ENCODE measurements at places on chromosomes 5 and 9. TPM values are rescaled to one million over a fixed set of nuclear protein-coding genes. Genes with fewer than 3 reads are reported as not detected.
A peak's percentile ranks its signal among the peaks of the same experiment; 100 is the strongest.

The UBE2QL1 gene
- 0.11 TPM for total RNA-seq

DNA sequence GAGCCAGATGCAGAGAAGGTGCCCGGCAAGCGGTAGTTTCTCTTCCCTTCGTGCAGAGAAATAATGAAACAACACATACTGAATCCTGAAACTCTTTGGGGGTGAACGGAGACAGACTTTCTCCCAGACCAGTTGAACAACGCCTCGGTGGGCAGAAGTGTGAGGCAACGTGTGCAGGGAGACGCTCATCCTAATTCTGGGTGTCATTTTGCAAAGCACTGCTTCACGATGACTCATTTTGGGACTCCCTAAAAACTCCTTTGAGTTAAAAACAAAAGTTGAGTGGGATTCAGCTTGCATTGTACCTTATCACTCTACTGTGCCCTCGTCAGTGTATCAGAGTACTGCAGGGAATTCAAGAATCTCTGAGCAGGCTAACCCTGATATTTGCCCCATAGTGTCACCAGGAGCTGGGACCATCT lies 3.5 kb upstream of the NEK6 start:
- H3K27me3 ChIP-seq, result no peaks in the 10 kb centered on the region
- no peaks in the 10 kb centered on the region for H3K36me3 ChIP-seq
- DNase-seq, result no peak

DNA sequence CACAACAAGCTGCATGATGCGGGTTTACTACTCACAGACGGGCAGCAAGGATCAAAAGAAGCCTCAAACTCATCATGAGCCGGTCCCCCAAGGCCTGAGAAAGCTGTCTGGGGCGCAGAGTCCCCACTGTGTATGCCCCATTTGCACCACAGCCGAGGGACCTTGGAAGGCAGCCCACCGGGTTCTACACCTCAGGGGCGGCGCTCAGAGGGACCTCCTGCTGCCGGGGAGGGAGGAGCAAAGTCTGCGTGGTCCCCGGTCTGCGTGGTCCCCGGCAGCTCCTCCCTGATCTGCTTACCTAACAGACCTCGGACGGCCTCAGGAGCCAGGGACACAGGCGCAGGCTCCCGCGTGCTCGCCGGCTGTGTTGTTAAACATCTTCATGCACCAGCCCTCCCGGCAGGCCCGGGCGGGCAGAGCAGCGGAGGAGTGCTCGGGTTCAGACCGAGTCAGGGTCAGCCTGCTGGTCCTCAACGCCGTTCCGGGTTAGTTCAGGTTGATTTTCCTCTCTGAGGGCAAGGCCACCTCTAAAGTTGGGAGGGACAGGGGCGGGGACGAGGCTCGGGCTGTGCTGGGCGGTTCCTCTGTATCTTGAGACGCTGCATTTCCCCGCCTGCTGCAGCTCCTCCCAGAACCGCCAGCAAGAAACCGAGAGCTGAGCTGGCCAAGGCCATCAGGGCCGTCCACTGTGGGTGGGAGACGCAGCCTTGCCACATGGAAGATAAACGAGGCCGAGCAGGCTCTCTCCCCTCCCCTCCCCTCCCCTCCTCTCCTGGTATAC lies 74.6 kb downstream of the MRPL36 start:
- peaks cover 8% of the 10 kb centered on the region for H3K36me3 ChIP-seq
- no peaks in the 10 kb centered on the region for H3K4me1 ChIP-seq
- peak; percentile 86 for DNase-seq
- peak overlapping the region; percentile 52 for H3K4me3 ChIP-seq
- H3K27ac ChIP-seq, result no peak overlapping the region
- no peaks in the 10 kb centered on the region for H3K27me3 ChIP-seq

DNA sequence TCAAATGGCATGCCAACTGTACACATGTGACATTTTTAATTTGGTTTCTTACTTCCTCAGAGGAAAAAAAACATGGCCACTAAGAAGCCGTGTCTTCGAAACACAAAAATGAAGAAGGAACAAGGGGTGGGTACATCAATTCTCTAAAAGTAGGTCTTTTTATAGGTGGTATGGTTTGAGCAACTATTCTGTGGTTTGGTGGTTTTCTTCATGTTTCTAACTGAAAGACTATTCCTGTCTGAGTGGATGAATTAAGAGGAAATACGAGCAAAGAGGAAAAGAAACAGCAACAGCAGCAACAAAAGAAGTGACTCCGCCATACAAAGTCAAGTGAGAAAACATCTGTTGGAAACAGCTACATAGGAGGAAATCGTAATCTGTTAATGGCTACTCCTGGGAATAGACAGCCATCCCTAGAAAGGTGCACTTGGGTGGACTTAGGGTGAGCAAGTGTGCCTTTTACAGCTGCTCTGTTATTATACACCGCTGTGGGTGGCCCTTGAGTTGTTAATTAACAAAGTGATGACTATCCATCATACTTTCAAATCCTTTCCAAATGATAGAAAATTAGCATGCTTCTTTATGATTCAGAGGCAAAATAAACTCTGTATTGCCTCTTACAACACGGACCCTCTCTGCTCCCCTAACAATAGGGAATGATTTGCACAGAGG lies 575.8 kb downstream of the TLE1 start:
- no peak for DNase-seq
- H3K4me3 ChIP-seq, result no peak overlapping the region
- H3K27me3 ChIP-seq, result no peaks in the 10 kb centered on the region
- no peak overlapping the region for H3K27ac ChIP-seq

GRCh38 chr5:10233505-10233904 lies 16.2 kb downstream of the ATPSCKMT start:
- DNase-seq, result no peak
- H3K27ac ChIP-seq, result no peak overlapping the region
- H3K27me3 ChIP-seq, result no peaks in the 10 kb centered on the region
- H3K36me3 ChIP-seq, result peaks cover 14% of the 10 kb centered on the region
- H3K4me1 ChIP-seq, result no peaks in the 10 kb centered on the region

The STPG3 gene
- not detected for total RNA-seq

- DNase-seq, result no peak
- H3K4me1 ChIP-seq, result no peaks in the 10 kb centered on the region
- no peaks in the 10 kb centered on the region for H3K27me3 ChIP-seq
These were observed 46.2 kb downstream of the RNF145 start for GRCh38 chr5:159163027-159163700.

GRCh38 chr9:116193636-116194035 lies 40.0 kb downstream of the PAPPA start:
- no peak for DNase-seq
- no peak overlapping the region for H3K4me3 ChIP-seq
- H3K4me1 ChIP-seq, result no peaks in the 10 kb centered on the region
- no peaks in the 10 kb centered on the region for H3K27me3 ChIP-seq

- no peaks in the 10 kb centered on the region for H3K36me3 ChIP-seq
- no peak overlapping the region for H3K27ac ChIP-seq
- no peaks in the 10 kb centered on the region for H3K27me3 ChIP-seq
- no peak for DNase-seq
These were observed 84.7 kb downstream of the CSNK1A1 start for GRCh38 chr5:149466457-149466972.

DNA sequence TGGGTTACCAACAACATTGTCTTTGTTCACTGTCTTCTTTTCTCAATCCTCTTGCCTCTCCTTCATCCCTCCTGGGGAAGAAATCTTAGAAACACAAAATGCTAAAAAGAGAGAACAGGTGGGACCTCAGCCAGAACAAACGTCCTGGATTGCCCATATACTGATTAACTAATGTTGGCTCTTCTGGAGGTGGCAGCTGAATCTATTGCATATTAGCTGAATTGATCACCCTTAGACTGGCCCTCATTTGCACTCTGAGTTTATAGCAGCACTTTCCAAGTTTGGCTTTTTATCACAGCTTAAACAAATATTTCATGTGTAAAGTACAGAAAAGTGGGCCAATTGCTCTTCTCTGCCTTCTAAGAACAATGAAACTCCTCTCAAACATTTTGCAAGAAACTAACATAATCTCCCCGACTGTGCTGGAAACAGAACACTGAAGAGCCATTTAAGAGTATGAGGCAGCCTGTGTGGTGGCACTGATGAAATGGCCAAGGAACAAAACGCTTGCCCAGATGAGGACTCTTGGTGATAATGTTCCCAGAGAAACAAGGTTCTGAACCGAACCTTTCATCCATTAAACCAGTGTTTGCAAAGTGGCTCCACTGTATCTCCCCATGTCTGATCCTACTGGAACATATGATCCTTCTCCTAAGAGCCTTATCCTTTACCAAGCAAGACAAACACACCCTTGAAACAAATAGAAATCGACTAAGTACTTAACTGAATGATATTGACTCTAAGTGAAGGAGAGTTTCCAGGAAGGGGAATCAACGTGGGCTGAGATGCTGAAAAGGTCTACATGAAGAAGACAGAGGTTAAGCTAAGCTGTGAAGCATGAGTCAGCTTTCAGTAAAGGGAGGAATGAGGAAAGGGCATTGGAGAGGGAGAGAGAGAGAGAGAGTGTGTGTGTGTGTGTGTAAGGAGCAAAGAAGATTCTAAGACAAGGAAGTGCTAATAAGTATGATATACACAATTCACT lies 83.2 kb upstream of the LIFR start:
- H3K27me3 ChIP-seq, result no peaks in the 10 kb centered on the region
- H3K27ac ChIP-seq, result no peak overlapping the region
- no peak for DNase-seq
- no peaks in the 10 kb centered on the region for H3K36me3 ChIP-seq

DNA sequence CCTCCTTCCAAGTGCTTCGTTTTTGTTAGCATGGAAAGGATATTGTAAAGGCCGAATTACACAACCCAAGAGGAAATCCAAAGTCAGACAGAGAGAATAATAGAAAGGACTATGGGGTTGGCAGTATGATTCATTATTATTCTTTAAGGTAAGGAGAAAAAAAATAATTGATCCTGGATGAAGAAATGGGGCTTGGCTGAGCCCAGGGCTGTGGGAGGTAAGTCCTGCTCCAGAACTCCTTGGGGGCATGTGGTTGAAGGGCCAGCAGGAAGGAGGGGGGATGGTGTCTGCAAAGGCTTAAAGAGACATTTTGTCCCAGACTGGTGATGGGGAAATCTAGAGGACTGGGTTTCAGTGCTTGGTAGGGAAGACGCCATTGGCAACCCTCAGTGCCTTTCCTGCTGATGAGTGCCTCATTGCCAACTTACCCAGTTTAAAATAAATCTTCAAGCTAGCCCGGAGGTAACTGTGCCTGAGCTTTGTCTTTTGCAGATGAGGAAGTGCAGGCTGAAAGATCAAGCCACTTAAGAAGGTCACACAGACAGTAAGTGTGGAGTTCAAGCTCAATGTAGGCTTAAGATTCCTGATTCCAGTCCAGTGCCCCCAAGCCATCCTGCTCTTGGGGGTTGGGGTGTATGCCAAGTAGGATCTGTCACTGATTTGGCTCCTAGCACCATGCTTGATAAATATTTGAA lies 30.2 kb downstream of the FOXI1 start:
- H3K36me3 ChIP-seq, result no peaks in the 10 kb centered on the region
- H3K27me3 ChIP-seq, result no peaks in the 10 kb centered on the region
- H3K27ac ChIP-seq, result no peak overlapping the region
- no peak overlapping the region for H3K4me3 ChIP-seq

DNA sequence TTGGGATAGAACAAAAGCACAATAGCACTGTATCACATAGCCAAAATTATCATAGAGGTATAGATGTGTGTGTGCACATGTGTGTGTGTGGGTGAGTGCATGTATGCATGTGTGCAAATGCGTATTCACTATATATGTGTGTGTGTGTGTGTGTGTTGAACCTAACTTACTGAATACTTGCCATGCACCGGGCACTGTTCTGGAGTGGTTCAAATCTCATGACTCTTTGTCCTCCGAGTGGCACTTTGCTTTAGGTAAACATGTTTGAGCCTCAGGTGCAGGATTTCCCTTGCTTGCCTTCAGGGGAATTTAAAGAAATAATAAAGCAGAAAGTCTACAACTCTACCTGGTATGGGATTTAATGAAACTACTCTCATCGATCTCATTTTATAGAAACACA lies 183.5 kb upstream of the GDNF start:
- no peak overlapping the region for H3K27ac ChIP-seq
- H3K36me3 ChIP-seq, result no peaks in the 10 kb centered on the region
- H3K27me3 ChIP-seq, result no peaks in the 10 kb centered on the region
- no peaks in the 10 kb centered on the region for H3K4me1 ChIP-seq
- DNase-seq, result no peak

The GALNT12 gene
- 18.0 TPM for total RNA-seq

GRCh38 chr5:10300246-10300645 lies 7.5 kb downstream of the CMBL start:
- H3K27ac ChIP-seq, result no peak overlapping the region
- DNase-seq, result no peak
- peaks cover 14% of the 10 kb centered on the region for H3K36me3 ChIP-seq
- H3K4me1 ChIP-seq, result no peaks in the 10 kb centered on the region
- no peaks in the 10 kb centered on the region for H3K27me3 ChIP-seq
- no peak overlapping the region for H3K4me3 ChIP-seq

GRCh38 chr9:122053064-122053463 lies 40.0 kb downstream of the TTLL11 start:
- H3K36me3 ChIP-seq, result no peaks in the 10 kb centered on the region
- no peak overlapping the region for H3K27ac ChIP-seq
- no peak for DNase-seq

- DNase-seq, result no peak
- H3K4me1 ChIP-seq, result no peaks in the 10 kb centered on the region
- no peak overlapping the region for H3K4me3 ChIP-seq
- no peak overlapping the region for H3K27ac ChIP-seq
- H3K27me3 ChIP-seq, result no peaks in the 10 kb centered on the region
These were observed 255.1 kb upstream of the NREP start for GRCh38 chr5:112012104-112012503.

GRCh38 chr9:110746211-110746930 lies 77.8 kb downstream of the MUSK start:
- H3K27ac ChIP-seq, result no peak overlapping the region
- H3K4me1 ChIP-seq, result no peaks in the 10 kb centered on the region
- no peak overlapping the region for H3K4me3 ChIP-seq
- H3K36me3 ChIP-seq, result no peaks in the 10 kb centered on the region

DNA sequence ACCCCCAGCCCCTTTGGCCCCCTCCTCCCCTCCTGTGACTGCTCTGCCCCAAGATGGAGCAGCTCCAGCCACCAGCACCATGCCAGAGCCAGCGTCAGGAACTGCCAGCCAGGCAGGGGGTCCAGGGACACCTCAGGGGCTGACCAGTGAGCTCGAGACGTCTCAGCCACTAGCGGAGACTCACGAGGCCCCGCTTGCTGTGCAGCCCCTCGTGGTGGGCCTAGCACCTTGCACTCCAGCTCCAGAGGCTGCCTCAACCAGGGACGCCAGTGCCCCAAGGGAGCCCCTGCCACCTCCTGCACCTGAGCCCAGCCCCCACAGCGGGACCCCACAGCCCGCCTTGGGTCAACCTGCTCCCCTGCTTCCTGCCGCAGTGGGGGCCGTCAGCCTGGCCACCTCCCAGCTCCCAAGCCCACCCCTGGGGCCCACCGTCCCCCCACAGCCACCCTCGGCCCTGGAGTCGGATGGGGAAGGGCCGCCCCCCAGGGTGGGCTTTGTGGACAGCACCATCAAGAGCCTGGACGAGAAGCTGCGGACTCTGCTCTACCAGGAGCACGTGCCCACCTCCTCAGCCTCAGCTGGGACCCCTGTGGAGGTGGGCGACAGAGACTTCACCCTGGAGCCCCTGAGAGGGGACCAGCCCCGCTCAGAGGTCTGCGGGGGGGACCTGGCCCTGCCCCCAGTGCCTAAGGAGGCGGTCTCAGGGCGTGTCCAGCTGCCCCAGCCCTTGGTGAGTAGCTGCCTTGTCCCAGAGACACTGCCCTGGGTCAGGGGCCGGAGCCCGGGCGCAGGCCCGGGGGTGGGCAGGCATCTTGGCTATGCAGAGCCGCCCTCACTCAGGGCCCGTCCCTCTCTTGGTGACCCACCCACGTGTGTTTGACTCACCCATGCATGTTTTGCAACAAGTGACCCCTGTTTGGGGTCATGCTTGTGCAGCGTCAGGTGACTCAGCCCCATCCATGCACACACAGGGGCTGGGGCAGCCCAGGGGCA lies 105.2 kb downstream of the WNK2 start:
- no peaks in the 10 kb centered on the region for H3K4me1 ChIP-seq
- H3K36me3 ChIP-seq, result no peaks in the 10 kb centered on the region
- H3K27me3 ChIP-seq, result no peaks in the 10 kb centered on the region
- H3K27ac ChIP-seq, result no peak overlapping the region
- H3K4me3 ChIP-seq, result no peak overlapping the region
- DNase-seq, result peak; percentile 45

The ESM1 gene
- total RNA-seq, result not detected

All from H9 (cell line).